ENCODE measurements at places on chromosomes 4 and X.

GRCh38 chr4:71550220-71551165 is 211.7 kb downstream of the SLC4A4 start:
- DNase-seq, result no peak

- DNase-seq, result no peak
Observed at GRCh38 chr4:48340276-48340964, 909 bp upstream of the SLAIN2 start.

- no peak for DNase-seq
Observed at GRCh38 chrX:113421432-113421831, 580.8 kb upstream of the AMOT start.

- DNase-seq, result no peak
Observed at GRCh38 chrX:153866302-153867019, 19.5 kb downstream of the L1CAM start.

- no peak for DNase-seq
Observed at GRCh38 chr4:18398661-18399060, 377.1 kb upstream of the LCORL start.

GRCh38 chr4:71474731-71475130 is 135.9 kb downstream of the SLC4A4 start:
- DNase-seq, result no peak

- DNase-seq, result no peak
Observed at GRCh38 chr4:2804449-2804972, 11.6 kb downstream of the SH3BP2 start.

DNA sequence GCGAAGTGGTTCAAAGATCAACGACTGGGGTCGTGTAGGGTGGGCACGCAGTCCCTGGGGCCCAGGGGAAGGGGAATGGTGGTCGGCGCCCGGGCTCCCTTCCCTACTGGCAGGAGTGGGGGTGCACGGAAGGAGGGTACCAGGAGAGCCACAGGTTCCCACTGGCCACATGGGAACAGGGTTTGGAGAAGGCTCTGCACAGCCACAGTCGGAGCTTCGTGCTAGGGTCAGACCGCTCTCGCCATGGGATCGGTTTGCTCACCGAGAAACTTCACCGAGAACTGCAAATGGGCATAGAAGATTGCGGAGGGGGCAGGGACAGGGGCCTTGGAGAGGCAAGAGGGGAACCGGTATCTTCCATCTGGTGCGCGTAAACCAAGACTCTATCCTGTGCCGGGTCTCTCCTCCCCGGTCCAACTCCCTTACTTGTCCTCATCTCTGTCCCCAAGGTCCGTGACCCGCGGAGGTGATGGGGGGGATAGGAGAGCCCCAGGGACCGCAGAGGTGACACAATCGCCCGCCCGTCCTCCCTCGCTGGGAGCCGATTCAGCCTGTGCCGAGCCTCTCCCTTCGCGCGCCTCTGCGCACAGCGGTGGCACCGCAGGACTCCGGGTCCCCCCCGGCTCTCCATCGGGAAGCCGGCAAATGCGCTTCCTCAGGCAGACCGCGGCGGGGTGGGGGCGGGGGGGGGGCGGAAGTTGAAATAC is 1.0 kb downstream of the SCD5 start:
- DNase-seq, result no peak

GRCh38 chr4:143287572-143287923 is 49.1 kb upstream of the GAB1 start:
- no peak for DNase-seq

GRCh38 chr4:39446842-39447573 is 11.7 kb downstream of the RPL9 start:
- peak; percentile 16 for DNase-seq

DNA sequence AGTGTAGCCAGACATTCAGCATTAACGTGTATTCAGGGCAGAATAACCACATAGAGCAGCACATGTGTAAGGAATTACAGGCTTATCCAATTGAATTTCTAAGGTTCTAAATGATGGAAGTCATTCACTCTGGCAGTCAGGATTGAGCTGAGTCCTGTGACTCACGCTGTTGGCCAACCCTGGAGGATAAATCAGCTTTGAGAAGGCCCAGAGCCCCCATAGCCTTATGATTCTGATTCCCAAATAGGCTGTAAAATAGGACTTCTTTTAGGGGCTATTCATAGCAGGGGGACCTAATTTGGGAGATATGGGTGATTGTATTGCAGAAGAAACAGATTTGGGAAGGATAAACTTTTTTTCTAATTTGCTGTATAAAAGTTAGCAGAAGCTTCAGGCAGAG is 8.1 kb upstream of the HPF1 start:
- no peak for DNase-seq

GRCh38 chrX:49273181-49273727 is 3.7 kb downstream of the PPP1R3F start:
- DNase-seq, result peak; percentile 57

DNA sequence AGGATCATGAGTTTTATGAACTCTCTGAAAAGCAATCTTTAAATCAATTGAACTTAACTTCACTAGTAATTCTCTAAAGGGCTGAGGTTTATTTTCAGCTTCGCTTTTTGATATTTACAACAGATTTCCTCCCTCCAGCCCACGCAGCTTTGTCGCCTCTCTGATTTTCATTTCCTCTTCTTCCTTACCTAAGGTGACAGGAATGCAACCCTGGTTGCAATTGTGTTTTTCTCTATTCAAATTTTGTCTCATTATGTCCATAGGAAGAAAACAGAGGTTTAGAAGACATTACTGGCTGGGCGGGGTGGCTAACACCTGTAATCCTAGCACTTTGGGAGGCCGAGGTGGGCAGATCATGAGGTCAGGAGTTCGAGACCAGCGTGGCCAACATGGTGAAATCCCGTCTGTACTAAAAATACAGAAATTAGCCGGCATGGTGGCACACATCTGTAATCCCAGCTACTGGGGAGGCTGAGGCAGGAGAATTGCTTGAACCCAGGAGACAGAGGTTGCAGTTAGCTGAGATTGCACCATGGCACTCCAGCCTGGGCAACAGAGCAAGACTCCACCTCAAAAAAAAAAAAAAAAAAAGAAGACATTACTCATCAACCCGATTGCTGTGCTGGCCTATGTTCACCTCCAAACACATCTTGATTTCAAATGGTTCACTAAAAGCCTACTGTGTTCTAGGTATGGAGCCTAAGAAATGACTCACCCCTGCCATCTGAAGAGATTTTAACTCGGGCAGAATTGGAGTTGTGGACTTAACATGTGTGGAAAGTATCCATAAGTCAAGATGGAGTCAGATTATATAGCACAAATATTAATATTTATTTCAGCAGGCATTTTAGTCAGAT is 36.8 kb downstream of the VSIG4 start:
- no peak for DNase-seq

GRCh38 chr4:174352061-174352819 is 68.5 kb downstream of the CEP44 start:
- no peak for DNase-seq

GRCh38 chrX:56800307-56800706 is 71.3 kb downstream of the NBDY start:
- no peak for DNase-seq

GRCh38 chr4:159117968-159118367 is 15.1 kb downstream of the RAPGEF2 start:
- DNase-seq, result no peak

- no peak for DNase-seq
Observed at GRCh38 chrX:109398833-109399232, 83.1 kb downstream of the GUCY2F start.

- no peak for DNase-seq
Observed at GRCh38 chr4:23828779-23829178, 61.1 kb downstream of the PPARGC1A start.

DNA sequence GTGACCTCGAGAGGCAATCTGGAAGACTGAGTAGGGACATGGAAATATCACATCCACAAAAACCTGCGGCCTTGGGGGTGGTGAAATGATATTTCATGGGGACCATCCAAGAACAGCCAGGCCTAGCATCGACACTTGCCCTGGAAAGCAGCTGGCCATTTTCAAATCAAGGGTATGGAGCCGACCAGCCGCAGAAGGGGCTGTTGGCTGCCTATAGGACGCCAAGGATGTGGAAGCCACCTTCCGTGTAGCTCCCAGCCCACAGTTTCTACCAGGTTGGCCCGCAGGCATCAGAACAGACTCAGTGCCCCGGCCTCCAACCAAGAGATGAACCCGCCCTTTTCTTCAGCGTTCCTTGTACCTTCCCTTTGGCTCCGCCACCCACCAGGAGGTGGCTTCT is 5.4 kb upstream of the LOC101059915 start:
- DNase-seq, result no peak

GRCh38 chr4:155614111-155614762 is 52.4 kb upstream of the GUCY1A1 start:
- DNase-seq, result no peak

GRCh38 chrX:78029663-78030062 is 60.2 kb upstream of the PGAM4 start:
- DNase-seq, result no peak

GRCh38 chr4:40515037-40515397 is 114.6 kb downstream of the RBM47 start:
- no peak for DNase-seq

DNA sequence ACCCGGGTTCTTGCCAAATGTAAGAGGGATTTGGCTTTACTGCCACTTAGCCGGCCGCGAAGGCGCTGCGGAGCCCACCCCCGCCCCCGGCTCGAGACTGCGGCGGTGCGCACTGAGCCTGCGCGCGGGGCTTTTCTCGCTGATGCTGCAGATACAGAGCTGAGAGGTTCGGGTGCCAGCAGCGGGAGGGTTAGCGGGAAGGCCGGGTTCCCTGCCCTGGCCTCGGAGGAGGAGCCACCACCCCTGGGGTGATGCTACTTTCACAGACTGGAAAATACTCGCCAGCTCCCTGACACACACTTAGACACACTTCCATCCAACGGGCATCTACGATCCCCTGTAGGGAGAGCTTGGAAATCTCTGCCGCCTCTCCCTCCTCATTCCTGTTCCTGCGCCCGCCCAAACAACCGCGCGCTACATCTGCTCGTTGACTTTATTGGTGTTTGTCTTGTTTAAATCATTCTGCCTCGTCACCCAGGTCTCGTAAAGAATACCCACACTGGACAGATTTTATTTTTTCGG is 2.1 kb upstream of the PCDH7 start:
- DNase-seq, result no peak

DNA sequence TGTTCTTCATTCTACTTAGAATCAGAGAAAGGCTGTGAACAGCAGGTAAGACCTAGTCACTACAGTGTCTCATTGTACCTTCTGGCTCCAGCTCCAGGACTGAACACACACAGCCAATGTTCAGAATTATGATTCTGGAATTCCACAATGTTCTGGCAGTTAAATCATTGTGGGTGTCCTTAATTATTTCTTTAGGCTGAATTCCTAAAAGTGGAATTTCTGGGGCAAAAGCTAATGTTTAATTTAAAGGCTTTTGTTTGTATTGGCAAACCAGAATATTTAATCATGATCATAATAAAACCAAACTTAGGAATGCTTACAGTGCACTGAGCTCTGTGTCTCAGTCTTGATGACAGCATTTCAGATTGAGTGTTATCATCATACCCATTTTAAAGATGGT is 67.0 kb upstream of the FAT1 start:
- no peak for DNase-seq

GRCh38 chr4:69497886-69498395 is 2.2 kb upstream of the UGT2B4 start:
- no peak for DNase-seq

DNA sequence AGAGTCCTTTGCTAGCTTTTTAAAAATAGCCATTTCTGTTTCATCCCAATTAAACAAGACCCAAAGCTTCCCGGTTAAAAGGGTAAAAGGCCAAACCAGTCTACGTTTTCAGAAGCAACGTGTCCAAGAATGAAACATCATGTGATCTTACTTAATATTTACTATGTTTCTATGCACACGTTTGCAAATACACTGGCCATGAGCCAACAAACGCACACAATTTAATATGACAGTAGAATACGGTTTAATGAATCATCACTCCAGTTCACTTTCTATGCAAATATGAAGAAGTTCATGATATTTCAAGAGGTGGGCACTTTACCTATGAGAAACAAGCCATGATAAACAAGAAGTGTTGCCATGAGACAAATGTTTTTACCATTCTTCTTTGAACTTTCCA is 4.3 kb downstream of the NR0B1 start:
- no peak for DNase-seq

GRCh38 chrX:7244405-7244804 is 96.5 kb upstream of the PUDP start:
- no peak for DNase-seq

DNA sequence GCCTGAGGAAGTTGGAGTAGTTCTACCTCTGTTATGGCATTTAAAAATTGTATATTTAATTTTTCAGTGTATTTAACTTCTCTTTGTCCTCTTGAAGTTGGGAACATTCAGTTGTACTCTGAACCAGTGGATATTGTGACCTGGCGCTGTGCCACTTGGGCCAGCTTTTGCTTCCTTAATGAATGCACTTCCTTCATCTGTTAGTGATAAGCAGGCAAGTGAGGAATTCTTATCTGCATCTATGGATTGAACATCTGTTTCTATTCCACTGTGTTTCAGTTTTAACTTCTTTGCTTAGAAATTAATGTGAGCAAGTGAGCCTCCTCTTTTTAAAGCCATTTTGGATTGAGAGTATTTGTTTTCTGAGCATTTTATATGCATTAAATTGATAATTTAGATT is 128.3 kb downstream of the UCHL1 start:
- no peak for DNase-seq

DNA sequence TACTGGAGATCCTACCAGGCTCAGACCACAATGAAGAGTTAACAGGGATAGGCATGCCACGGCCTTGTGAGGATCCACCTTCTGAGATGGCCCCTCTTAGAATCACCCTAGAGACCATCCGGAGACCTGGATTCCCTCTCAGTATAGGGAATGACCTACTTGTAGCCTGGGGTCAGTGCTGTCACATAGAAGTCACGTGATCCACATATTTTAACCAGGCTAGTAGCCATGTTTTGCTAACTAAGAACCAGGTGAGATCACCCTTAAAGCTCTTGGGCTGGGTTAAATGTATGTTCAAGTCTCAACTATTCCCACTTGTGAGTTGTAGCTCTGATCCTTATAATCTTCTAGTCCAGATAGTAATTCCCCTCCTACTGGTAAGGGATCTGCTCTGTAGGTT is 215.4 kb downstream of the CCNG2 start:
- no peak for DNase-seq

DNA sequence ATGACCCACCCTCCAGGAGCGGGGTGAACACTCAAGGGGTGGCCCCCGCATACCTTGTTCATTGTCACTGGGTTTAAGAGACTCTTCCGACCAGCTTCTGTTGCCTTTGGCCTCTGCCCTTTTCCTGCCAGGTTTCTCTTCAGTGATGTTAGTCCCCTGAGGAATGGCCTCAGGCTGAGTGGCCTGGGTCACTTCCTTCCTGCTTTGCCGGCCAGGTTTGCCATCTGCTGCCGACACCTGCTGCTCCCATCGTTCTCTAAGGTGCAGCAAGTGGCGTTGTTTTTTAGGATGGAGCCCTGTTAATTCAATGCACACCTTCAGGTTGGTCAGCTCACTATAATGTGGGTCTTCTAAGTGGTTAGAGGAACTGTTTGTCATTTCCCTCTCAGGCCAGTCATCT is 34.2 kb downstream of the BCOR start:
- DNase-seq, result no peak

- DNase-seq, result no peak
Observed at GRCh38 chrX:9088896-9089295, 55.0 kb upstream of the FAM9B start.

GRCh38 chr4:82525307-82525911 is 36.4 kb downstream of the TMEM150C start:
- no peak for DNase-seq
